ENCODE measurements at places on chromosomes 12 and 14. TPM values are rescaled to one million over a fixed set of nuclear protein-coding genes. Genes with fewer than 3 reads are reported as not detected.

The IFNG-AS1 gene
- total RNA-seq, result 3.9 TPM

The CFAP54 gene
- total RNA-seq, result 17.1 TPM

The AVPR1A gene
- total RNA-seq, result 1.9 TPM

The CLMN gene
- 10.8 TPM for total RNA-seq

The DHH gene
- total RNA-seq, result 2.9 TPM

The PLEKHG7 gene
- total RNA-seq, result 8.2 TPM

The KRT74 gene
- 3.4 TPM for total RNA-seq

The ZC2HC1C gene
- 0.48 TPM for total RNA-seq

The MMP19 gene
- total RNA-seq, result 16.1 TPM

The SRRM4 gene
- 0.96 TPM for total RNA-seq

Data from umbilical cord (tissue), 2 donors.